NCI-H2029 treated with DMSO at 0.1 percent for 48 hours (cell line): ENCODE measurements at places on chromosomes 2 and 18.

- DNase-seq, result no peak
Measured at GRCh38 chr18:11121443-11121849, 27.9 kb downstream of the PIEZO2 start.

DNA sequence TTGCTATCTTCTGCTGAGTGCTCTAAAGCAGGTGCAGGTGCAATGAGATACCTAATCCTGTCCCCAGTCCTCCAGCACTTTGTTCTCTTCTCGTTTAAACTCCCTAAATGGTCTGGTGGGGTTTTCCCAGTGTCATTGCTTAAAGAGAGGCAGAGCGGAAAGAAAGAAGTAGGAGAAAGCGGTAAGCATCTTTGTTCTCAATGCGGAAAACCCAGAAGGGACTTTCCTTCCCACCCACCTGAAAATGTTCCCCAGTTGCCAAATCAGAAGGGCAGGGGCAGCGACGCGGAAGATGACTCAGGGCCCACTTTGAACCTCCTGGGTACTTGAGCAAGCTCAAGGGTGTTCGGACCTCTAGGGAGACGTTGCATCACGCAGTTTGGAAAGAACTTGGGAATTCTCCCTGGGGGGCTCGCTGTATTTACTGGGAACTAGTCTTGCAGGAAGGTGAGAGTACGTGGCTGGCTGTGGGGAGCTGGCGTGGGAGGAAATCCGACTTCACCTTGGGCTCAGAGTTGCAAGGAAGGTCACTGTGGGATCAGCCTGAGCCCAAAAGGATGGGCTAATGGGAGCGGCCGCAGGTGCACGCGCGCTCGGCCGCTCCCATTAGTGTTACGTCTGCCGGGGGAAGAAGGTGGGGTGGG, 589 bp upstream of the SGPP2 start:
- no peak for DNase-seq

DNA sequence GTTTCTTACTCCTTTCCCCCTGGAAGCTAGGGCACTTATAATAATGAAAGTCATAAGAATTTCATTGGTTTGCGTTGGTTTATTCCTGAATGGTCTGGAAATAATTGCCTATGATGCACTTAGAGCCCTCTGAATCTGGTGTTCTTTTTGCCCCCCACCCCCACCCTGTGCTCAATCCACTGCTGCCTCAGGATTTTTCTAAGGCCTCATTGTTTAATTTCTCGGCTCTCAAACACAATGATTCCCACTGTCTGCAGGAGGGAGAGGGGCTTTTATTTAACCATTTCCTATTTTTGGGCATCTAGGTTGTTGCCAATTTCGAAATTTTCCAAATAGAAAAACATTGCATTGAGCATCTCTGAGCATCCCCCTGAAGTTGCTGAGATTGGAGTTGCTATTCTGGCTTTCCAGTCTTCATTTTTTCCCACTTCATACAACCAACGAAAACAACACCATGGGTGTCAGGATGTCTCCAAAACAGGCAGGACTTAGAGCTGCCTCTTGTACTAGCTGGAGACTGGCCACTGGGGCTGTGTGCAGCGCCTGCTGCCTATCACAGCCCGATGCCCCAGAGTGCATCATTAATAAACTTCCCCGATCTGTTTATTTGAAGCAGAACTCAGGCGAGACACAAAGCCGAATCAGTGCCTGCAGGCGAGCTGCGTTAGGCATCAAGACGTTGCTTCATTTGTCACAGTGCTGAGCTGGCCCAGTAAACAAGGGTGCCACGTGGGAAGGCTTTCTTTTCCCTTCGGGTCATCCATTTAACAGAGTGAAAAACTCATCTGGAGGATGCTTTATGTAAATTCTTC, 1.8 kb upstream of the PCARE start:
- no peak for DNase-seq

GRCh38 chr2:181904022-181904632, 12.6 kb downstream of the ITPRID2 start:
- DNase-seq, result no peak

- no peak for DNase-seq
Measured at GRCh38 chr2:147663153-147663961, 181.5 kb upstream of the ACVR2A start.

DNA sequence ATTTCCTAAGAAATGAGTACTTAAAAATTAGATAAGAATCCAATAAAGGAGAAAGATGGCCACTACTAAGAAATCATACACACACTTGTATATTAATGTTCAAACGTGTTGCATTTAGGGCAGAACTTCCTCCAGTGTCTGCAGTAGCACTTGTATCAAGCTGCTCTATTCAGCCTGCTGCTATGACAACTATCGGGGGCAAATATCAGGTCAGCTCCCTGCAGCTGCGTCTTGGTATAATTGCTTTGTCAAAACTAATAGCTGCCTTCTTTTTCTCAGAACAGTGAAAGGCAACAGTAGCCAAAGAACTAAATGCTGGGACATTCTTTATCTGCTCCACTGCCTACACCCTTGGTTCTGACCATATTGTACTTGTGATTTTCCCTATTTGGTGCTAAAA, 300.7 kb downstream of the NOL4 start:
- DNase-seq, result peak; percentile 48

- DNase-seq, result no peak
Measured at GRCh38 chr2:37576831-37577230, 94.6 kb downstream of the CDC42EP3 start.

- no peak for DNase-seq
Measured at GRCh38 chr2:152573168-152573567, 144.1 kb downstream of the PRPF40A start.

DNA sequence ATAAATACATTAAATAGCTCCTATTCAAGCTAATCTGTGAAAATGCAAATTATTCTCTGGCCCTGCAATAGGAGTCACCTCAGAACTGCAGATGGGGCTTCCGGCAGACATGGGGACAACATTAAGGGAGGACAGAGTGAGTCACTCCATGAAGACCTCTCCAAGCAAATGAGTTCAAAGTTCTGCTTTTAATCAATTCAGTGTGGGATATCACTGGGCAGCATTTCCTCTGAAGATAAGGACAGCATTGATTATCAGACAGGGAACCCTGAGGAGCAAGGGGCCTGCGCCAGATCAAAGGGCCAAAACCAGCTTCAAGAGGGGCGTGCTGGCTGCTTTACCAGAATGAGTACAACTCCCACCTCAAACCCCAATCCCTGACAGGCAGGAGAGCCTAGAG, 356.9 kb upstream of the KLHL29 start:
- DNase-seq, result no peak

- DNase-seq, result no peak
Measured at GRCh38 chr2:232838406-232838874, 31.6 kb upstream of the SNORC start.

DNA sequence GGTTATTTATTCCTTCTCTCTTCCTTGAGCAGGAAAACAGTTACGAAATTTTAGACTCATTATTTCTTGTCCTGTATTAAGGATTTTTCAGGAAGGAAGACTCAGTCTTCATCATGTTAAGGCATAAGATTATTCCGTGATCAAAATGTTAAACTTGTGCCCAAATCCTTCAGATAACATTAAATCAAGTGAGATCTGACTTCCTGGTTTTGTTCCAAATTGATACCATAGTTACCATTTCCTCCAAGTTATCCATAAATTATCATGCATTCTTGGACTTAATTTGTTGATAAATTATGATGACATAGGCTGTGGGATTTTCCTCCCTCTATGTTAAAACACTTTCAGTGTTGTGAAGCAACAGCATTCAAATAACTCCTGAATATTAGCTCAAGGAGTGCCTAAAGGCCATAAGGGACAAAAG, 31.9 kb downstream of the EFEMP1 start:
- DNase-seq, result no peak

- DNase-seq, result no peak
Measured at GRCh38 chr2:179435000-179435399, 170.4 kb upstream of the SESTD1 start.

DNA sequence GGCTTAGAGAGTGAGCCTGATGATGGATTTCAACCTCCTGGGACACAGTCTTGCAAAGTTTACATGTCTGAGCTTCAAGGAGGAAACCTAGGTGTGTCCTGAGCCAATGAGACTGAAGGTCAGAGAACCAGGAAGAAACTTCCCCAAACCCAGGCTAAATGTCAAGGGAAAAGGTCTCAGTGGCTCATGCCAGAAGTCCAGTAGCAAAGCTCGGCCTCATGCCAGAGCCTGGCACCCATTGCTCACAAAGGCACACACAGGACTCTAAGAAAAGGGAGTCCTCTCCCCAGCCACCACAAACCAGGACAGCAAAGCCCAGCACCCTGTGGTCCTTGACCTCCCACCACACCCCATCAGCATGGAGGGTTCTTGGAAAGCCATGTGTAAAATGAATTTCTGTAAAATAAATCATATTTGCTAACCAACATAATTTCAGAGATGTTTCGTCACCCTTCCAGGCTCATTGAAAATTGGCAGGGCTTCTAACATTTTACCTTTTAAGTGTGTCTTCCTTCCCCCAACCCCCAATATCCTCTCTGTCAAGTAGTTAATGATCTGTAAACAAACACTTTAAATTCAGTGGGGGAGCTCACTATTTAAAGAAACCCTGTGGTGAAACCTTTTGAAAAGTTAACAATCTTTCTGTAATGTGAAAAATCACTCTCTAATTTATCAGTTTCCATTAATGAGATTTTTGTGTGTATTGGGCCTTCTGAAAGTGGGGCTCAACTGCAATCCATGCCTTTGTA, 77.1 kb downstream of the BCL11A start:
- DNase-seq, result peak; percentile 37

DNA sequence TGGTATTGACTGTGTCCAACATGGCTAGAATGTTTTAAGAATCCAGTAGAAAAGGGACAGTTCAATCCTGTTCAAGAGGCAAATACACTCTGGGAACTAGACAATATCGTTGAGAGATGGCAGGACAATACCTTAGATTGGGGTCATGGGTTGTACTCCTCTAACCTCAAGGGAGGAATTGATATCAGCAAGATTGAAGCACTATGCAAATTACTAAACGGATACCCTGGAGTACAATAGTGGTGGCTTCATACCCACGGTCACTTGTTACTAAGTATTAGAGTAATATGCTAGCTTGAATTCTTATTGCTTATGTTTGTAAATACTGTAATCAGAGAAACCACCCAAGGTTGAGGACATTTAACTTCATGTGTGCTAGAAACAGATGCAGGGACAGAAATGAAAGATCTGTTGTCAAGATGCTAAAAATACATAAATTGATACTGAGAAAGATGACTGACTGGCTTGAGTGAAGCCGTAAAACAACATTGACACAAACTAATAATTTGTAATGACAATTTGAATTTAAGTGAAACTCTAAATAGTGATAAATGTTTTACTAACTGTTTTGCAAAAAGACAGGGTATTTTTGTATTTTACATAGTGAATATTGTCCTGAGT, 73.3 kb downstream of the KCNJ3 start:
- DNase-seq, result no peak

- DNase-seq, result no peak
Measured at GRCh38 chr2:235506997-235507615, 13.3 kb downstream of the AGAP1 start.

- no peak for DNase-seq
Measured at GRCh38 chr2:57890464-57890863, 156.1 kb upstream of the VRK2 start.

DNA sequence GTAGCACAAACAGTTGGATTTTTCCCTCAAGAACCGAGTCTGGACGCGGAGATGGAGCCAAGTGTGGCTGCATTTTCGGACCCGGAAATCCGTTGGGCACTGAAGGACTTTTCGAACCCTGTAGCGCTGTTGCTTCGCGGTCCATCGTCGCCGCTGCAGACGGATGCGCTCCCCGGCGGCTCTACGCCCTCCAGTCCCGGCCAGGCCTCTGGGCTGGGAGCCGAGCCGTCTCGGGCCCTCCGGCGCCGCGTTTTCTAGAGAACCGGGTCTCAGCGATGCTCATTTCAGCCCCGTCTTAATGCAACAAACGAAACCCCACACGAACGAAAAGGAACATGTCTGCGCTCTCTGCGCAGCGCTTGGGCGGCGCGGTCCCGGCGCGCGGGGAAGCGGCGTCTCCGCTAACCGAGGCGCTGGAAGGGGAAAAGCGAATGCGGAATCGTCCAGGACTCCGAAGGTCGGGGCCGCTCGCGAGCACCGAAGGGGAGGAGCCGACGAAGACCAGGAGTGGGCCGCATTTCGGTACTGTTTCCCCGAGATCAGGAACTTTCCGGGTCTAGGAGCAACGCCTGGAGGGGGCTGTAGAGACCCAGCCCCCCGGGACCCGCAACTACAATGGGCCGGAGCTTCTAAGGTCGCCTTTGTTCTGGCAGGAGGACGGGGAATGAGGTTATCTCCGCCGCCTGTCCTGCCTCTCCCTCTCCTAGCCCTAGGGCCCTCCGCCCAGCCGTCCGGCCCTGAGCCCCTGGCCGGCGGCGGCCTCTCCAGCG, 3.2 kb downstream of the EMX1 start:
- no peak for DNase-seq

DNA sequence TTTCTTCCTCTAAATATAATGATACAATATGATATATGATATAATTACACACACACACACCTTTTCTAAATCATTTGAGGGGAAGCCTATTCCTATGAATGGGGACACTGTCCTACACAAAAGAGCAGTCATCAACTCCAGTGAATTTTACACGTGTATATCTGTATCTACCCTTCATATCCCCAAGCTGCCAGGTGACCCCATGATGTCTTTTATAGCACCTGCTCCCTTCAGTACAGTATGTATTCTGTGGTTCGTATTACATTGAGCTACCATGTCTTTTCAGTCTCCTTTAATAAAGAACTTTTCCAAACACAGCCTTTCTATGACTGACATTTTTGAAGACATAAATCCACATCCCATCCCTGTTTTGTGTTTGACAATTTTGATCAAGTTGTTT, 19.0 kb downstream of the TBC1D8 start:
- DNase-seq, result no peak

- DNase-seq, result no peak
Measured at GRCh38 chr2:28359222-28360057, 33.2 kb upstream of the FOSL2 start.

DNA sequence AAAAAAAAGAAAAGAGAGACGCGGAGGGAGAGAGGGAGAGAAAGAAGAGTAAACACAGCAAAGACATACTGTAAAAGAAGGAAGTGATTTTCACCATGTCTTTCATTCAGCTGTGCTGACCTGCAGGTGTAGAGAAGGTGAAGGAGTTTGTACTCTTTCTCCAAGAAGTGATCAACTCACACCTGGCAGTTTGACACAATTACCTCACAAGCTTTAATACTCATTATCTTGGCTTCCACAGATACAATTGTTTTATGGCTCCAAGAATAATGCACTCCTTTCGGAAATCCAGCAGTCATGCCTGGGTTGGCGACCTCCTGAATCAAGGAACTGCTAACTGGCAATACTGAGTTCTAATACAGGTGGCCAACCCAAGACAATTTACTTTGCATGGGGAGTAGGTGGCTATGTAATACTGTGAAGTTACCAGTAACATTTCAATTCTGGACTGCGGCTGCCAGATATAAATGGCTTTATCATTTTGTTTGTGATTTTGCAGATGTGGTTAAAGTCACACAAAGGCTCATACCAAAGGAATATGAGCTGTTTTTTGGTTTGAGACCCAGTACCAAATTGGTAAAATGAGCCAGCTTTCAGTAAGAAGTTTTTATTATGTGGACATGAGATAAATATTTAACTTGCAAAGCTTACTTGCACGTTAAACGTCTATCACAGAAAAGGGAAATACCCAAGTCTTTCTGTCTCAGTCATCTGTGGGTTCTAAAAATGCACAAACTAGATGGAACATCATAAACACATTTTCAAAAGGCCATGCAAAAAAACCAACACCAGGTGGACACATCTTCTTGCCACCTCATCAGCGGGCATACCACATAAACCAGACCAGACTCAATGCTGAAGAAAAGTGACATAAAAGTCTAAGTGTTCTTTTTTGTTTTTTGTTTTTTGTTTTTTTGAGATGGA, 69.3 kb downstream of the NCKAP5 start:
- no peak for DNase-seq
